Colonic mucosa (tissue), 4 donors: ENCODE measurements at places on chromosomes 6 and 20. TPM values are rescaled to one million over a fixed set of nuclear protein-coding genes. Genes with fewer than 3 reads are reported as not detected.

The ADGRF5 gene
- 1.8 TPM for total RNA-seq

- DNase-seq: no peak
Observed at GRCh38 chr6:157282284-157282683, 41.0 kb downstream of the TMEM242 start.

The SLC22A16 gene
- not detected for total RNA-seq

DNA sequence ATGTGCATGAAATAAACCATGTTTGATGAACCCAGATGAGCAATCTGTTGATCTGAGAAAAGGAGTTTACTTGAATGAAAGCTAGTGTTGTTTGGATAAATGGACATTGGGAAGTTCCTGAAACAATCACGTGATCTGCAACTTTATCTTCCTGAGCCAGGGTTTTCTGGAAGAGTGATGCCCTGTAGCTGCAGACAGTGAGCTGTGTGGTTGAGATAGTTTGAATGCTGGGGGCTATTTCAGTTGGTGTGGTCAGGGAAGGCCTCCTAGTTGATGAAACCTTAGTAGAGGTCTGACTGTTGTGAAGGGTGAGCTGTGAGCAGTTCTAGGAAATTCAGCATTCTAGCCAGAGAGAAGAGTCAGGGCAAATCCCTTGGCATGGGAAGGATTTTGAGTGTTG is 643.7 kb downstream of the UTRN start:
- DNase-seq: no peak
